ENCODE measurements at places on chromosomes 11 and 22.
A peak's percentile ranks its signal among the peaks of the same experiment; 100 is the strongest.

DNA sequence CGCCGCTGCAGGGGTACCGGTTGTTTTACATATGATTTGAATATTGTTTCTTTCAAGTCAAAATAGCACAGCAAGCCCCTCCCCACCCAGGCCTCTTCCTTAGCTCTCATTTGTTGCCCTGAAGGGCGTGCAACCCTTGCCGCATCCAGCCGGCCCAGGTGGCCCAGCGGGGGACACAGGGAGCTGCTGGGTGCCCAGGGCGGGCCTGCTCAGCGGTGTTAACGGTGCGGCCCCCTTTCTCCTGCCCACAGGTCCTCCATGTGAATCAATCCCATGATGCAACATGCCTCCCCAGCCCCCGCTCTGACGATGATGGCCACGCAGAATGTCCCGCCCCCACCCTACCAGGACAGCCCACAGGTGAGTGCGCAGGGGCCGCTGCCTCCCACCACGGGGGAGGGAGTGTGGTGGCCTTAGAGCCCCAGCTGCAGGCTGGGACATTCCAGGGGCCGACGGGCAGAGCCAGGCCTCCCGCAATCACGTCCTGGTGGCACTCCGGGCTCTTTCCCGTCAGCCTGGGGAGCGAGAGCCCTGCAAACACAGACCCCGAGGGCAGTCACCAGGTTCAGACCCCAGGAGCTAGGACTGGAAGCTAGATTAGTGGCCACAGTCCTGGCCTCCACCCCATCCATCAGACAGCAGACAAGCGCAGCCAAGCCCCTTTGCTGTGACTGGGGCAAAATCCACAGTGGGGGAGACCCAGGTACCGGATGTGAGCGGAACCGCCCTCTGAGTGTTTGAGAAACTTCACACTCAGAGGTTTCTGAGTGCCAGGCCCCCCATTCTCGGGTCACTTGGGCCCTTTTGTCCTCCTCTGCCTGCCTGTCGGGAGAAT lies 144.8 kb downstream of the FEZ1 start:
- no peak for DNase-seq

- peak; percentile 22 for DNase-seq
Measured at GRCh38 chr11:2779981-2780849, 80.4 kb upstream of the KCNQ1OT1 start.

GRCh38 chr22:43624144-43624998 lies 187.7 kb downstream of the EFCAB6 start:
- no peak for DNase-seq

GRCh38 chr22:23762842-23763578 lies at the start of gene C22orf15:
C22orf15 (plus strand) TSS chr22:23762990; CDS start chr22:23763307, 317 bp downstream.
- DNase-seq = peak; percentile 42

GRCh38 chr11:2387266-2387987 lies 10.3 kb downstream of the CD81 start:
- peak; percentile 65 for DNase-seq

GRCh38 chr11:2213384-2213842 lies 41.8 kb upstream of the TH start:
- no peak for DNase-seq

GRCh38 chr11:111586388-111586831 lies 15.8 kb upstream of the SIK2 start:
- peak; percentile 77 for DNase-seq

DNA sequence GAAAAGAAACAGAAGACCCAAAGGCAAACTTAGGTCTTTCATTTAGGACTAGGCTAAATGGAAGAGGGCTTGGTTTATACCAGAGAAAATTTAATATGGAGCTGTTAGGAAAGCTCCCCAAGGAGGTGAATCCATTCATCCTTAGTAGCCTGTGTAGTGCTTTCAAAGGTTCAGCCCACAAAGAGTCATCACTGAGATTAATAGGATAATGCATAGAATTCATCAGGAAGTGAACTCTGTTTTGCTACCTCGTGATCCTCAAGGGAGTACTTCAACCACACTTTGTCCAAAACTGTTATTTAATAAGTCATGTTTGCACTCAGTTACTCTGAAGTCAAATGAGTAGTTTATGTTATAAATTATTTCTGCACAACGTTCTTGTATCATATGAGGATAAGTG lies 43.3 kb upstream of the MMP7 start:
- no peak for DNase-seq

- peak; percentile 91 for DNase-seq
Measured at GRCh38 chr11:101880222-101880621, 34.6 kb upstream of the CEP126 start.

DNA sequence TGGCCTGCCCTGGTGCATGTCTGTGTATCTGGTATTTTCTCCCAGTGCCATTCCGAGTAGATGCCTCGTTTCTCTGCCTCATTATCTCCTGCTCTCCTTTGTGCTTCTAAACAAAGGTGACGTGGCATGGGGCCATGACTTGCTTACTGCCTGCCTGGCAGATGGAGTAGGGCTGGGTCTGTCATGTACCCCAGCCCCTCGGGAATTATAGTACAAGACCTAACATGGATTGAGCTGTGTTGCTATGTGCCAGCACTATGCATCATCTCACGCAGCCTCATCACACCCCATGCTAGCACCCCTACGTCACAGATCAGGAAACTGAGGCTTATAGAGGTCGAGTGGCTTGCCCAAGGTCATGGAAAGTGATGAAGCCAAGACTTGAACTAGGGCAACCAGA lies 88.1 kb downstream of the GALNT18 start:
- no peak for DNase-seq

DNA sequence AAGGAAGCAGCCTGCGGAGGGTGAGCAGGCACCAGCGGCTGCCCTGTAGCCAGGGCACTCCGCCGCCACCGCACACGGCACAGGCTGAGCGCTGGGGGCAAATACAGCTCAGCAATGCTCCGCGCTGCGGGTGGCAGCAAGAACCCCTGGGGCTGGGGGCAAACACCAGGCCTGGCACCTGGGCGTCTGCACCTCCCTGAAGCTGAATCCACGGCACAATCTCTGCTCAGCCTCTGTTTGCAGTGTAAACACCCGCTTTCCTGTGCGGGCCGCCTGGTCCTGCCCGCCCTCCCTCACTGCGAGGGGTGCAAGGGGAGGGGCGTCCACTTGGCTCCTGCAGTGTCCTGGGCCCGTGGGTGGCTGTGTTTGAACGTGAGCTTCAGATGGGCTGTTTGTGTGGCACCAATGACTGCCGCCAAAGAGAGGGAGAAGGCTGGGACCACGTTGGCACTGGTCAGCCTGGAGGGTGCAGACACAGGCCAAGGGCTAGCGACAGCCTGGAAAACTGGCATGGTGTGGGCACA lies 14.8 kb upstream of the MPPED1 start:
- DNase-seq = no peak

DNA sequence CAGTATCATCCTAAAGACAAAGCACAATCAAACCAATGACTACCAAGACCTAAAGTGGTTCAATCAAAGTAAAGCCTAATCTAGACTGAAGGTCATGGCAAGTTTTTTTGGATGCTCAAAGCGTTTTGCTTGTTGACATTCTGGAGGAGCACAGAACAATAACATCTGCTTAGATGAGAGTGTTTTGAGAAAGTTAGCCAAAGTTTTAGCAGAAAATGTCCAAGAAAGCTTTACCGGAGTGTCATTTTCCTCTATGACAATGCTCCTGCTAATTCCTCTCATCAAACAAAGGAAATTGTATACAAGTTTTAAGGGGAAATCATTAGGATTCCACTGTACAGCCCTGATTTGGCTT lies 256.9 kb upstream of the FAT3 start:
- no peak for DNase-seq

DNA sequence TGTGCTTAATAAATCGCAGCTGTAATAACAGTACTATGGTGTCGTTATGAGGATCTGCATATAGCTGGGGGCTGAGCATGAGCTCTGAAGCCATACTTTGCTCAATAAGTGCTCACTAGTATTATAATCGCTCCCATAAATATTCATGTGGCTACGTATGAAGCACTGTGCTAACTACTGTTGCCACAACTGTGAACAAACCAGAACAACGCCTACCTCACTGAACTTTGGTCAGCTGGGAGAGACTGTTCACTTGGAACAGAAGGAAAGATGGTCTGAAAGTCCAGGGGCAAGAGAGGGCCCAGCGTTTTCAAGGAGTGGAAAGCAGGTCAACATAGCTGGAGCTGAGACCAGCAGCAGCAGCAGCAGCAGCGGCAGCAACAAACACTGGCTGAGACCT lies 141.6 kb downstream of the EFCAB6 start:
- DNase-seq = no peak

DNA sequence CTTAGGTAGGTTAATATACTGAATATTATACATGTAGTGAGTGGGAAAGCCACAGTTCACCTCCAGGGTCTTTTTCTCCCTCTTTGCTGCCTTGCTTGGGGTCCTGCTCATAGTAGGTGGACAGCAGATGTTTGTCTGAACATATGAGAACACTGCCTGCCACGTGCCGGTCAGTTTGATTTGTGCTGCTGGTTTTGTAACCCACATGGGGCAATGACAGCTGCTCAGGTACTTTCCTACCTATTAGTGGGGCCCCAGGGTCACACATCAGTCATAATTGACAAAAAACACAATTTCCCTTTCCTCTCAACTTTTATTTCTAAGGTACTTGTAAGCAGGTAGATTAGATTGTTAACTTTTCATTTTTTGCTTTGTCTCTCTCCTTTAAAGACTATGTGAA lies 43.8 kb downstream of the BMAL1 start:
- DNase-seq = no peak

DNA sequence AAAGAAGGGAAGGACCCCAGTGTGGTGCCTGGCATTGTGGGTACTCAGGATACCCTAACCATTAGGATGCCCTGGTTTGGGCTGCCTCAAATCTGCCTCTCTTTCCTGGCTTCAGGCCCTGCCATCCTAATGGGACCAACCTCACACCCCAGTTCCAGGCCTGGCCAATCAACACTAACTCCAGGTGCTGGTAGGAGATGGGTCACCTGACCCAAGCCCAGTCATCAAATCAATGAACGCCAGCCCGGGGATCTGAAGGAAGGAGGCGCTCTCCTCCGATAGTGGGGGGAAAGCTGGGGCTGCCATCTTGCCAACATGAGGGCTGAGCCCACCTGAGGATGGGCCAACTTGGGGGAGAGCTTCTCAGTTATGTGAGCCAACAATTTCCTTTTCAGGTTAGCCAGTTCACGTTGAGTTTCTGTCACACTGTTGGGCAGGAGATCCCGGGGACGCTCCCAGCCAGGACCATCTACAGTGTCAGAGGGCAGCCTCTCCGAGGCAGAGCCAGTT lies 12.7 kb downstream of the MFNG start:
- no peak for DNase-seq

DNA sequence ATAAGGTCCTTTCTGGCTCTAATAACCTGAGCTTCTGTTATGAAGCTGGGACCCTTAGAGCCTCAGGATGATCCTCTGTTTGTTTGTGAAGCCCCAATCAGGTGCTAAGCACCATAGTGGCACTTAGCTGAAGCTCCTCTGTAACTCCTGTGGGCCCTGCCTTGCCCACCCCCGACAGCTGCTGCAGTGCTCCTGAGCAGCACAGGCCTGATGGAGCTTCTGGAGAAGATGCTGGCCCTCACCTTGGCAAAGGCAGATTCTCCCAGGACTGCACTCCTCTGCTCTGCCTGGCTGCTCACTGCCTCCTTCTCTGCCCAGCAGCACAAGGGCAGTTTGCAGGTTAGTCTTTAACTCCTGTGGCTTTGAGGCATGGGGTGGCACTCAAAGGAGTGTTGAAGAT lies 19.0 kb upstream of the CCDC134 start:
- no peak for DNase-seq

DNA sequence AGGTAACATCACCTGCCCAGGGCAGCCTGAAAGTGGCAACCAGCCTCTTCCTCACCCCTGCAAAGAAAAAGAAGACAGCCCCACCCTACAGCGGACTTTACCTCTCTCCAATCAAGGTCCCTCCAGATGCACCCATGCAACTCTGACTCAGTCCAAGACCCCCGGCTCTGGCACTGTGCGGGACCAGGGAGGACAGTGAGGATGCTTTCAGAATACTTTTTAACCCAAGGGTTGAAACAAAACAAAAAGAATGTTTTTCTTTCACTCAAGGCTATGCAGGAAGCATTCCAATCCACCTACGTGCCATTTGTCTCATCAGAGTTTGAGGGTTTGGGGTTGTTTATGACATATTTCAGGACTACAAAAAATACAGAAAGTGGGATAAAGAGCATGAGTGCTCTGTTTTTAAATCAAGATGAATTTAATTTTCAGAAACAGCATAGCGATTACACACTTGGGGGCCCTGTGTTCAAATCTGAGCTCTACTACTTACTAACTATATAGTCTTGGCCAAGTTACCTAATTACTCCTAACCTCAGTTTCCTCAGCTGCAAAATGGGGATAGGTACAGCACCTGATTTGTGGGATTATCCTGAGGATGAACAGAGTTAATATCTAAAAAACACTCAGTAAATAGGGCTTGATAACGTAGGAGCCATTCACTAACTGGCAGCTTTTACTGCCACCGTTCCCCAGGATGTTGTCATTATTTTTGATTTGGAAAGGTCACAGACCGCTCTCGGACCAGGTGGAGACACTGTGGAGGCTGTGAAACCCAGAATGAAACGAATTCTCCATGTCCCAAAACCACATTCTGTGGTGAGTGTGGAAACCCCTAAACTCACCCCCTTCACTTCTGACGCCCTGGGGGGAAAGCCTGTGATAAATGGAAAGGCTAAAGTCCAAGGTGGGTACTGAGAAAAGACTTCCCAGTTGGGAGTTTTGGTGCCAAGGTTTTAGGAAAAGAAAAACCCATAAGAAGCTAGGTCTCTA lies 5.6 kb downstream of the PLAAT3 start:
- peak; percentile 95 for DNase-seq

DNA sequence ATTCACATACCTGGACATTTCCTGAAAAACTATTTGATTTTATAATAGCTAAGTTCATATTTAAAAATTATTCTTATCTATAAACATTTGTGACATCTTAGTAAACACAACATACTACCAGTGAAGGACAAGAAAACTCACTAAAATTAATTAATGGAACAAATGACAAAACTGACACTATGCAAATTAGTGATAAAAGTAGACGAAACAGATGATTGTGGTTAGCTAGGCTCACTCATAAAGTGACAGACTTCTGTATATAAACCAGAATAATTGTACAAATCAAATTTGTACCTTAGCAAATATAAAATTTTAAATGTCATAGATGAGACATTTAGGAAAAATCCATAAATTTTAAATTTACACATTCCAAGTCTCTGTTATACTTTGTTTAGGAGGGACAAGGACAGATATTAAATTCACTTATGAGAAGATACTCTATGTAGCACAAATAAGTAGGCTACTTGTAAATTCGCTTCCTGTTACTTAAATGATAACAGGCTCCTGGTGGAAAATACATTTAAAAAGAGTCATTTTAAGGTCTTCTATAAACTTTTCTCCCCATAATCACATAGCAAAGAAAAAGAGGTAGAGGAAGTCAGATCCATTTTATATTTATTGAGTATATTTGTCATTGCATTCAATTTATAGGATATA lies 81.2 kb downstream of the KIF18A start:
- DNase-seq = no peak

DNA sequence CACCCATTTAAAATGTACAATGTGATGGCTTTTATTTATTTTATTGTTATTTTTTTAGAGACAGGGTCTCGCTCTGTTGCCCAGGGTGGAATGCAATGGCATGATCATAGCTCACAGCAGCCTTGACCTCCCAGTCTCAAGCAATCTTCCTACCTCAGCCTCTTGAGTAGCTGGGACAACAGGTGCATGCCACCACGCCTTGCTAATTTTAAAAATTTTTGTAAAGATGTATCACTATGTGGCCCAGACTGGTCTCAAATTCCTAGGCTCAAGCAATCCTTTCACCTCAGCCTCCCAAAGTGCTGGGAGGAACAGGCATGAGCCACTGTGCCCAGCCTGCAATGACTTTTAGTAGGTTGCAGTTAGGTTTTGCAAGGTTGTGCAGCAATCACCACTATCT lies 14.3 kb downstream of the CLDN5 start:
- no peak for DNase-seq

Data from choroid plexus epithelial cell (primary cell).